Nucleus accumbens (tissue), 56 donors: ENCODE measurements at places on chromosomes 1 and 21.

- no peak for DNase-seq
Observed at GRCh38 chr1:29801003-29801402, 564.7 kb downstream of the PTPRU start.

DNA sequence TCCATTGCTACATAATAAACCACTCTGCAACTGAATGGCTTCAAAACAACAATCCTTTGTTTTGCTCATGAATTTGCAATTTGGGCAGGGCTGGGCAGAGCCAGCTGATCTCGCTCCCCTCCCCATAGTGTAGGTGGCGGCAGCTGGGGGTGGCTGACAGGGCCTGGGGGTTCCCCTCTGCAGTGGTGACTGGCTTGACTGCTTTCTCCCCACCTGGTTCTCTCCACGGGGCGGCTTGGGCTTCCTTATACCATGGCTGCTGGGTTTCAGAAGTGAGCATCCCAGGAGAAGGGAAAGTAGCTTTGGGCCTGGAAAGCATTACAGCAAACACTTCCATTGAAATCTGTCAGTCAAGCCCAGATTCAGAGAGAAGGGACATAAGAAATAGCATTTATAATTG is 129.7 kb upstream of the ZBTB40 start:
- no peak for DNase-seq

- DNase-seq, result no peak
Observed at GRCh38 chr1:193042766-193043691, 16.1 kb downstream of the UCHL5 start.

- DNase-seq, result no peak
Observed at GRCh38 chr1:187517546-187517945, 688.8 kb downstream of the PLA2G4A start.

DNA sequence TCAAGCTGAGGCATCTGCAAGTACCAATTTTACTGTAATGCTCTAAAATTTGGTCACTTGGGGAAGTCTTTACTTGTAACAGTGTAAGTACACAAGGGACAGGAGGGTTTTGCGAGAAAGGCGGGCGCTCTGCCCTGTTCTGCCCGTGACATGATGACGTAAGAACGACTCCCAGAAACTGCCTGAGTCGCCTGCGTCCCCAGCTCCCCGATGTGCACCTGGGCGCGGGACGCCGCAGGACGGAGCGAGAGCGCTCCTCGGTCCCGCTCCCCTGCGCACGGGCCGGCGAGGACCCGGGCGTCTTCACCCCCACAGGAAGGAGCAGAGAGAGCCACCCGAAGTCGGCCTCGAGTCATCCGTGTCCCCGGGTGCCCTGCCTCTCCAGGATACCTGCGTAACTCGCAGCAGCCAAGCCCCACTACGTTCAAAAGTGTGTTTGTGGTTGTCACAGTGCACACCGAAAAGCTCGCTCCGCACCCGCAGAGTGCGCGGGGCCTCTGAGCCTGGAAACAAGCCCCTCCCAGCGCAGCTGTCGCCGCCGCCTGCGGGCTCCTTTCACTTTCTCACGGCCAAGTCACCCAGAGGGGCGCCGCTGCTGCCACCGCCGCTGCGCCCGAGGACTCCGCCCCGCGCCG is 3.3 kb upstream of the ZBTB18 start:
- DNase-seq, result peak; percentile 53

DNA sequence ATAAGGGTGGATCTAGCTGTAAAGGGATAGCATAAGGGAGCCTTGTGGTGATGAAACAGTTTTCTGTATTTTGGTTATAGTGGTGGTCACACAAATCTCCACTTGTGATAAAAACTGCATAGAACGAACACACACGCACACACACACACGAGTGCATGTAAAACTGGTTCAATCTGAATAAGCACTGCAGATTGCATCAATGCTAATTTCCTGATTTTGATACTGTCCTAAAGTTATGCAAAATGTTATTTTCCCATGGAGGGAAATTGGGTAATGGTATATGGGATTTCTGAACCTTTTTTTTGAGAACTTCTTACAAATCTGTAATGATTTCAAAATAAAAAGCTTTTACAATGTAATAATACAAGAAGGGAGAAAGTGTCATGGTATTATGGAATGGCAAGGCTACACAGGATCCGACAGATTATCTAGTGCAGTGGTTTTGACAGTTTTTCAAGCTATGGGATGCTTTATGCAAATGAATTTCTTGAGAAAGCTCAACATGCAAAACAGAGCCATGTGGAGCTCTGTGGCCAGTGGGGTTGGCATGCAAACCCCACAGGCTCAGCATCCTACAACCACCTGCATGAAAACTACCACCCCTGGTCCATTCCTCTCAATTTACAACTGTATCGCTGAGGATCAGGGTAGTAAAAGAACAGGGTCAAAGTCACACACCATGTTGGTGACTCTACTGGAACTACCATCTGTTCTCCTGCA is 18.8 kb downstream of the SLC41A1 start:
- DNase-seq, result no peak

GRCh38 chr1:21670059-21670881 is 1.1 kb upstream of the RAP1GAP start:
- no peak for DNase-seq

GRCh38 chr1:210828996-210829596 is 304.9 kb downstream of the KCNH1 start:
- no peak for DNase-seq

DNA sequence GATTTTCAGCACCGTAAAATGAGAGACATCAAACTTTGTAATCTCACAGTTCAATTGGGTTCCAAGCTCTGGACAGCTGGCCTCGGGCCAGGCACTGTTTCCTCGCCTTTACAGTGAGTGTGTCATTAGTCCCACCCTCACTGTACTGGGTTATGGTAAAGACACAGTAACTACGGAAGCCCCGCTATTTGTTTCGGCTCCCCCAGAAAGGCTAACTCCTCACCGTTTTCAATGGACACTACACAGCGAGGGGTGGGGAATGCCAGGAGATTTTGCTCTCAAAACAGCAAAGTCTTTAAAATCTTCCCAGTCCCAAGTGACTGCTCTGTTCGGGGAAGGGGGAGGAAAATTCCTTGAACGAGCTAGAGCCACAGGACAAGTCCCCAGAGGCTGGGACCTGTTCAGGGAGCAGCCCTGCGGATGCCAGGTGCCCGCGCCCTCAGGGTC is 757 bp upstream of the SPSB1 start:
- no peak for DNase-seq

GRCh38 chr1:5915587-5916571 is 76.3 kb downstream of the NPHP4 start:
- DNase-seq, result peak; percentile 28

- no peak for DNase-seq
Observed at GRCh38 chr1:180175291-180175690, 20.6 kb downstream of the QSOX1 start.

- no peak for DNase-seq
Observed at GRCh38 chr1:85028151-85028550, 20.1 kb downstream of the MCOLN3 start.

GRCh38 chr1:224069138-224069537 is 44.8 kb upstream of the FBXO28 start:
- no peak for DNase-seq

DNA sequence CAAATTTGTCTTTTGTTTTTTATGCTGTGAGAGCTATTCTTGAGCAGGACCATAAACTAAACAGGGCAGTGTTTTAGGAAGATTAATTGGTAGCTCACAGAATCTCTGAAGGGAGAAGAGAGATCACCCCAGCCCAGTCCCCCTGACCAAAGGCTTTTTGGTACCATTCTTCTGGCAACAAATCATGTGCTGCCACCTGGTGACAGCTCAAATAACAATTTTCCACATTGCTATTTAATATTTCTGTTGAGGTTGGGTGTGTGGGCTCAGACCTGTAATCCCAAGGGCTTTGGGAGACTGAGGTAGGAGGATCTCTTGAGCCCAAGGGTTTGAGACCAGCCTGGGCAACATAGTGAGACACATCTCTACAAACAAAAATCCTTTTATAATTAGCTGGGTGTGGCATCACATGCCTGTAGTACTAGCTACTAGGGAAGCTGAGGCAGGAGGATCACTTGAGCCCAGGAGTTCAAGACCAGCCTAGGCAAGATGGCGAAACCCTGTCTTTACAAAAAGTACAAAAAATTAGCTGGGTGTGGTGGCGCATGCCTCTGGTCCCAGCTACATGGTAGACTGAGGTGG is 2.2 kb upstream of the TESK2 start:
- peak; percentile 21 for DNase-seq

DNA sequence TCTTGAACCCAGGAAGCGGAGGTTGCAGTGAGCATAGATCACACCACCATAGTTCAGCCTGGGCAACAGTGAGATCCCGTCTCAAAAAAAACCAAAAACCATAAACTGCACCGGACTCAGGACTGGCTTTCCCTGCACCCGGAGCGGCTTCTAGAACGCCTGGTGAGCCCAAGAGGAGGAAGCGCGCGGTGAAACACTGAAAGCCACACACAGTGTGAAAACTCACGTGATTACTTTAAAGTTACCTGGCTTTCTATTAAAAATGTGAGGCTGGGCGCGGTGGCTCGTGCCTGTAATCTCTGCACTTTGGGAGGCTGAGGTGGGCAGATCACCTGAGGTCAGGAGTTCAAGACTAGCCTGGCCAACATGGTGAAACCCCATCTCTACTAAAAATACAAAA is 7.0 kb upstream of the TRAPPC10 start:
- DNase-seq, result no peak

DNA sequence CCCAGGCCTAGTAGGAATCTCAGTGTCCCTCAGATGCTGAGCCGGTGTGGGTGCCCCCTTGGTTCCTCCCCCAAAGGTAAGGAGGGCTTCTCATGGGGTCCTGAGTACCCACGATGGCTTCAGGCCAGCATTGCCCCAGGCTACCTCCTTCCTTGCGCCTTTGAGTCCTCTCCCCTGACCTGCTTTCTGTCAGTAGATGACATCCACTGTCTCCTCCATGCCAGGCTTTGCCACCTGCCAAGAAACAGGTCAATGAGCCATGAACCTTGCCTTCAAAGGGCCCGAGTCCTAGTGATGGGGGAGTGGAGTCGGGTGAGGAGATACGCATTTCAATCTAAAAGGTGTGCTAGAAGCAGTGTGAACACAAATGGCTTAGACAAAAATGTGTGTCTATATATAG is 15.6 kb downstream of the WNT4 start:
- no peak for DNase-seq

DNA sequence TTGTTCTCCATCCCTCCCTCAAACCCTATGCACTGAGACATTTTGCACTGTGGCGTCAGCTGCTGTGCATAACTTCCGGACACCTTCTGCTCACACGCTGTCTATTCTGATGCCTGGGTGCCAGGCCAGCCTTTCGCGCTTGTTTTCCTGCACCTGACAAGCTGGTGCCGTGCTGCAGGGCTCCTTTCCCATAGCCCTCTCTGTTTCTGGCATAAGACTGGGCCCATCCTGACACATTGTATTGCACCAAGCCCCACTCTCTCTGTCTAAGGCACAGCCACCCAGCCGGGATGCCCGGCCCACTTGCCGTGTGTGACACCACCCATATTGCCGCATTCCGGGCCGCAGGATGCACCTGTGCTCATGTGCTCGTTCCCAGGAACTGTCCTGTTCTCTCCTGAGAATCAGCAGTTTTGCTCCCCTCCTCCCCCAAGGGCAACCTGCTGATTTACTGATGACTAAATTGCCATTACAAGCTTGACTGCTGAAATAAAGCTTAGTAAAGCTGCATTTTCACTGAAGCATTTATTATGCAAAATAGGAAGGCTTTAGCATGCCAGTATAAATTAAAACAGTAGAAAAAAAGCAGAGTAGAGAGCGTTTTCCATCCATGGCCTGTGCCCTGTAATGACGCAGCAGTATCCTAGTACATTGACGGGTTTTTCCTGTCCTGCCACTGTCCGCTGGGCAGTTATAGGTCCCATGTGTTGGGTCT is 88.0 kb downstream of the CD247 start:
- no peak for DNase-seq

DNA sequence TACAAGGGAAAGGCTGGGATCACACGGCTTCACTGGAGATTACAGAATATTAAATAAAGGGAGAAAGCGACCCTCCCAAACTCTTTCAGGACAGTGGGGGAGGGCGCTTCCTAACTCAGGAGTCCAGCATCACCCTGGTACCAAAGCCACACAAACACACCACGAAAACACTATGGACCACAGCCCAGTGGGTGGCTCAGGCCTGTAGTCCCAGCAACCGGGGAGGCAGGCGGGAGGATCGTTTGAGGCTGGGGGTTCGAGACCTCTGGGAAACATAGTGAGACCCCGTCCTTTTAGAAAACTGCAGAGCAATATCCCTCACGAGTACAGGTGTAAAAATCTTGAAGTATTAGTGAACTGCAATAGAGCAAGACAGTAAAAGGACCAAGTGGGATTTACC is 16.0 kb downstream of the TRIM11 start:
- no peak for DNase-seq

GRCh38 chr21:38811257-38811656 is 5.5 kb downstream of the ETS2 start:
- no peak for DNase-seq

GRCh38 chr1:147786536-147786935 is 26.1 kb upstream of the GJA5 start:
- no peak for DNase-seq

DNA sequence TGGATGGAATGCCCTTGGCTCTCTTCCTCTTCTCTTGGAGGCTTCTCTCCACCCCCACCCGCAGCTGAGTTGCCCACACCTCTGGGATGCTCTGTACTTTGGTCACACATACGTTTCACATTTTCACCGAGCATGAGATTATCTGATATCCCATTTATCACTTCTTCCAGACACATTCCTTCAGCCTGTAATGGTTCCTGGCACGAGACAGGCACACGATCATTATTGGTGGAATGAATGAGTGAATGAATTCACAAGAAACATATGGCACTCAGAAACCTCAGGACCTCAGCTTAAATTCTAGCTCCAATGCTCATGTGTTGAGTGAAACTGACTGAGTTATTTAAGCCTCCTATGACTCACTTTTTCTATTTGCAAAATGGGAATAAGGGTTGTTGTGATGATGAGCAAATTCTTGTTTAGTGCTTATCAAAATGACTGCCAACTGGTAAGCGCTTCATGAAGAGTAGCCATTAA is 242.7 kb upstream of the JUN start:
- DNase-seq, result no peak

DNA sequence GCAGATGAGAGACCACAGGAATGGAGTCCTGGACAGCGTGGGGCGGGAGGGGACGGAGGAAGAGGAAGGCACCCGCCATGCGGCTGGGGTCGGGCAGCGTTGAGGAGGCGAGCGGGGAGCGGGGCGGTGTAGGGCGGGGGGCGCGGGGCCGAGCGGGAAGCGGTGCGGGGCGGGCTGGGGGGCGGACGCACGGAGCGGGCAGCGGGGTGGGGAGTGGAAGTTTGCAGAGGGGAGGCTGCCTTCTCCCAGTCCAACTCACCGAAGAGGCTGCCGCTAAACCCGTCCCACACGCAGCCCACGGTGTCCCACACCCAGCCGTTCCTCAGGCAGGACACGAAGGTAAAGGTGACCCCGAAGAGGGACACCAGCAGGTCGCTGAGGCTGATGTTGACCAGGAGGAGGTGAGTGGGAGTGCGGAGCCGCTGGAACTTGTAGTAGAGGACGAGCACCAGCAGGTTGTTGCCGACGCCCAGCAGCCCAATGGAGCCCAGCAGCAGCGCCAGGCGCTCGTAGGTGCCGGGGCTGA is 483 bp downstream of the CHML start:
- no peak for DNase-seq

DNA sequence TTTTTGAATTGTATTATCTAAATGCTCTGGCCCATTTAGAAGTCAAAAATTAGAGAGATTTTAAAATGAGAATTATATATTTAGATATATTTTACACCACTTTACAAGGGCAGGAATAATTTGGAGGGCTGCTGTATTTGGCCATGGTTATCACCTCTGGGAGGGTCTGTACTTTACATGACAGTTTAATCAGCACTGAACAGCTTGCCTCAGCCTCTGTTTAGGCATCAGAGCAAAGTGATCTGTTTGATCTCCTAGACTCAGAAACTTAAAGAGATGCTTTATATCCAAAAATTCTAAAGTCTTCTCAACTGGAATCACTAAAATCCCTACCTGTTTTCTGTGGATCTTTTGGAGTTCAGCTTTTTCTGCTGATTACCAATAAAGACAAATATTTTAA is 5.4 kb upstream of the SPTA1 start:
- DNase-seq, result no peak
